ENCODE measurements at places on chromosomes 13 and 19.

DNA sequence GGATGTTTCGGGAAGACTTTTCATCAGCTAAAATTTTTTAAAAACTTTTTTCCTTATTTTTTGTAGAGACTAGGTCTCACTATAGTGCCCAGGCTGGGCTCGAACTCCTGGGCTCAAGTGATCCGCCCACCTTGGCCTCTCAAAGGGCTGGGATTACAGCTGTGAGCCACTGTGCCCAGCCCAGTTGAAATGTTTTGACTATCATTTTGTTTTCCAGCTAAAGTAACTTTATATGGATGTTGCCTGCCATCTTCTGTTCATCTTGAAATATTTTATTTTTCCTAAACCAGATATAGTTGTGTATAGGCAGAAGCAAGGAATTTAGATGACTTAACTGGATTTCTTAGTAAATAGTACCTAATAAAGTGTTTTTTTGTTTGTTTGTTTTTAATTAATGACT, 7.0 kb downstream of the CAB39L start:
- DNase-seq = no peak

DNA sequence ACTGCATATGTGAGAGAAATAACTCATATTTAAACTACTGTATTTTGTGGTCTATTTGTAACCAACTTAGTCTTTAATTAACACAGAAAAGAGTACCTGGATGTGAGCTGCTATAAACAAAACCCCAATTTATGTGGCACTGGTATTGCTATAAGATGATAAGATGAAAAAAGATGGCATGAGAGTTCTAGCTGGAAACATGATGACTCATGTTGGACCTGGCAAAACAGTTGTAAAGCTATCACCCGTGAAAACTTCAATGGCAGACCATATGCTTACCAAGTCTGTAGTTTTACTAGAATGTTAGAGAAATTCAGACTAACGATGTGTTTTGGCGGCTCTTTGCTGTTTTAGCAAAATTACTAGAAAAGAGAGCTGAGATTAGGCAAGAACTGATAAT, 69.6 kb upstream of the PCDH9 start:
- DNase-seq = no peak

DNA sequence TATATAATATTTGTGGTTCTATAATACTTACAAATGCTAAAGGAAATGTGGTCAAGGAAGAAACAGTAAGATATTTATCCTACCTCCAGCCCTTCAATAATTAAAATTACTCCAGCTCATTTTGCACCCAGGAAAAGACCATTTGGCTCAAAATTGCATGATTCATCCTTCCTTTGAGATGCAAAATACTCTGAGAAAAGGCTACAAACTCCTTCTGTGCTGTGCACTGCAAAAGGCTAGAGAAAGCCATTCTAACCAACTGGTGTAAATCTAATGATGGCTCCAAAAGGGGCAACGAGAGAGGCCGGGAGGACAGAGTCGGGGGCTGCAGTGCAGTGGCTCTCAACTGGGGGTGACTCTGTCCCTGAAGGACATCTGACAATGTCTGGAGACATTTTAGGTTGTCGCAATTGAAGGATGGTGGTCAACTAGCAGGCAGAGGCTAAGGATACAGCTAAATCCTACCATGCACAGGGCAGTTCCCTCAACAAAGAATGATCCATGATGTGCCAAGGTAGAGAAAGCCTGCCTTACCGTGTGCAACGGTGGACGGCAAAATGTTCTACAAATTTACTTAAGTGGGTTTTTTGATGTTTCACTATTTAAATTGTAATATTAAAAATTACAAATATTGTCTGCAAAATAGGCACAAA, 32.6 kb downstream of the SLC7A1 start:
- no peak for DNase-seq

DNA sequence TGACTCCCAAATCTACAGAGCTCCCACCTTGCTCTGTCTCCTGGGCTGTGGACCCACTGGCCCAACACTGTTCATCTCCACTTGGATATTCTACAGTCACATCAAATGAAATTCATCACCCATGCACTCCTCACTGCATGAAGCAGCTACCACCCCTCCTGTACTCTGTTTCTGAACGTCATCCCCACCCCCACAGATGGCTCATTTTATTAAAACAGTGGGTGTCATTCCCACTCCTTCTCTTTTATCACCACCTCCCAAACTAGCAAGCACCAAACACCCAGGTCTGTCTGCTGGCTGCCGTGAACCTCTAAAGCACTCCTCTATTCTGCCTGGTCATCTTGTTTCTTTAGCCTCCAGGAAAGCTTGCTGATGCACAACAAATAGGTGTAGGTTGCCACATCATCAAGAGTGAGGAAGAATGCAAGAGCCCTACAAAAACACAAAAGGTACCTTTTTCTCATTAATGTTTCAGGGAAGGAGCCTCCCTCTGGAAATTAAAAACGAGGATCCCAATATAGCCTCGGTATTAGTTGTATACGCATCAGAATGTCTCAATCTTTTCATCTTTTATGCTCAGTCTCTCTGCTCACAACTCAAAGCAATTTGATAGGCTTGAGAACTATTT, 91.8 kb downstream of the MIPEP start:
- no peak for DNase-seq

GRCh38 chr19:29662604-29663404, 2.5 kb upstream of the PLEKHF1 start:
- no peak for DNase-seq

- DNase-seq = no peak
These were observed 794.7 kb downstream of the EFNB2 start for GRCh38 chr13:105740739-105741138.

DNA sequence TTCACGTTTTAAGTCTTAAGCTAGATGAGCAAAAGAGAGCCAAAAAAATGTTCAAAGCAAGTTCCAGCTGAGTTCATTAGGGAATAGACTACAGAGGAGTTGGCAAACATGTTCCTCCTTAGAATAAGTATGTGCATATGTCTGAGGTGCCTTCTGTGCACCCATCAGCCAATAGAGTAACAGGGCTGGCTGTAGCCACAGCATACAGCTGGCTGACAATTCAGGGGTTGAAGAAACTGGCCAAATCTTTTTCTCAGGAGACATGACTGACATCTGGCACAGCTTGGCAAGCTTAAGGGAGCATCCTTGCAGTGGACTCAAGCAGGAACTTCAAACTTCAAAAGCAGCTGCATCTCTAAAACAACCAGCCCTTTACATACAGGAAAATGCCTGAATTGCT, 414.8 kb upstream of the PCDH20 start:
- no peak for DNase-seq

DNA sequence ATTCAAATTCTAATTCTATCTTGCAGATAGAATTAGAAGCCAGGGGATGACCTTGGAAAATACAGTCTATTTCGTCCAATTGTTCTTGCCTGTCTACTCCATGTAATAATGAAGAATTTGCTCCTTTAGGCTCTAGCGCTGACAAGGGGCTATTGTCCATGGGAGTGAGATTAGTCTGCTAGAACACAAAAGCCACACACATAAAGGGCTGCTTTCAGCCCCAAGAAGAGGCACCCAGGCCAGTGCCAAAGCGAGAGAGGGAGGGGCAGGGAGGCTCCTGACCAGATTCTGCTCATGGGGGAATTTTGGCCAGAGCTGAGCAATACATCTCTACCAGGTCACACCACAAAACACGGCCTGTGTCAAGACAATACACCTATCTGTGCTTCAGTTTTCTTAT, 1306.9 kb downstream of the UQCRFS1 start:
- no peak for DNase-seq

- no peak for DNase-seq
These were observed 4.1 kb downstream of the FPR2 start for GRCh38 chr19:51765086-51765485.

GRCh38 chr19:30390356-30390988, 18.3 kb downstream of the ZNF536 start:
- DNase-seq = no peak

DNA sequence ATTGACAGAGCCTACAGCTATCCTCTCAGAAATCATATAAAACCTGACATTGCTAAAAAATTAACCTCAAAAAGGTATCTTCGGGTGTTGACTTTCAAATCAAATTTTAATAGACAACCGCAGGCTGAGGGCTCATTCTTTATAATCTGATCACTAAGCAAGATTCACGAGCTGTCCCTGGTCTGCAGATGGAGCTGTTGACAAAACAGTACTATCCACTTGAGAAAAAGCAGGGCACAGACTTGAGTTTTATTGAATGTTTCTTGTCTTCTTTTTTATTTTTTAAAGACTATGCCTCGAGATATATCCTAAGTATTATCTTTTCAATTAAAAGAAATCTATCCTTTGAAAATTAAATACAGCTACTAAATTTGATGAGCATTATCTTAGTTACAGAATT, 540.5 kb downstream of the PCDH9 start:
- no peak for DNase-seq

- no peak for DNase-seq
These were observed 262.8 kb upstream of the RFC3 start for GRCh38 chr13:33554919-33555791.

DNA sequence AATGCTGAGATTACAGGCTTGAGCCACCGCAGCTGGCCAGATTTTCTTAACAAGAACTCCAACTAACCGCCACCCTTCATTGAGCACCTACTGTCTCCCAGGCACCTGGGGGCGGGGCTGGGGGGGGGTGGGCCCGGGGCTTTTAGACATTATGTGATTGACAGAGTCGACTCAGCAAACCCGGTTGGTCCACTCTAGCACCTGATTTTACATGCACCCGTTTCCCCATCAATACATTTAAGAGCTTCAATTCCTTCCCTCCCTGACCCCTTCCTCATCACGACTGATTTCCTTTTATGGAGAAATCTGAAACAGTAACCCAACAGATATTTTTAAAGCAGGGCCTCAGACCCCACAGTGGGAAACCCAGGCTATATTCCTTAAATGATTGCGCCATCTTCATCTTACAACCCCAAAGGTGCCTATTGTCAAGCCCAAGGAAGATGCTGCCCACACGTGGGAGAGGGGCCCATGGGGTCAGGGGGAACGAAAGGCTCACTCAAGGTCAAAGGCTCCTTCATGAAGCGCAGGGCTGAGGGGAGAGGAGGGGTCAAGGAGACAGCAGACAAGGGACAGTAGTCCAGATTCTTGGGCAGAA, 1.8 kb downstream of the INSR start:
- no peak for DNase-seq

DNA sequence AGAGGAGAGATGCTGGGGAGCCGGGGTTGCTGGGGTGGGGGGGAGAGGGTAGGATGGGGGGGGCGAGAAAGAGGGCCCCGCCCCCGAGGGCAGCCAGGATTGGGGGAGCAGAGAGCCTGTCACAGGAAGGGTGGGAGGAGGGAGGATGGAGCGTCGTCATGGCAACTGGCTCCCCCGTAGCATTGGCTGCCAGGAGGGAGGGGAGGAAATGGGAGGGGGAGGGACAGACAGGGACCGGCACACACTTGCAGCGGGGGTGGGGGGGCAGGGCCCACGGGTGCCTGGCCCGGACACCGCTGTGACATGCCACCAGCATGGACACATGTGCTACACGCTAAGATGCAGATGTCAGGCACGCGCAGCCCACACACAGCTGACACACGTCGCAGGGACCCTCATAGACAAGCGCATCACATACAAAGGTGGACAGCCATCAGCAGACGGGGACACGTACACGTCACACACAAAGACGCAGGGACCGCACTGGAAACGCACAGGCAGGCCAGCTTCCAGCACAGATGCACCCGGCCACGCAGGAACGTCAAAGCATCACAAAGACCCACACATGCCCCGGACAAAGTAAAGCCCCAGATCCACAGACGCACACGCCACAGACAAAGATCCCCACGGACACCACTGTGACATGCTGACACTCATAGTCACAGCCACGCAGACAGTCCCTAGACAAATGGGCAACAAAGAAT, at the start of gene LMTK3:
TSS of gene LMTK3 (minus strand) at position 36 of the 704 bp plus-strand sequence. CDS start 259 bp downstream, outside the sequence.
- peak; percentile 73 for DNase-seq

DNA sequence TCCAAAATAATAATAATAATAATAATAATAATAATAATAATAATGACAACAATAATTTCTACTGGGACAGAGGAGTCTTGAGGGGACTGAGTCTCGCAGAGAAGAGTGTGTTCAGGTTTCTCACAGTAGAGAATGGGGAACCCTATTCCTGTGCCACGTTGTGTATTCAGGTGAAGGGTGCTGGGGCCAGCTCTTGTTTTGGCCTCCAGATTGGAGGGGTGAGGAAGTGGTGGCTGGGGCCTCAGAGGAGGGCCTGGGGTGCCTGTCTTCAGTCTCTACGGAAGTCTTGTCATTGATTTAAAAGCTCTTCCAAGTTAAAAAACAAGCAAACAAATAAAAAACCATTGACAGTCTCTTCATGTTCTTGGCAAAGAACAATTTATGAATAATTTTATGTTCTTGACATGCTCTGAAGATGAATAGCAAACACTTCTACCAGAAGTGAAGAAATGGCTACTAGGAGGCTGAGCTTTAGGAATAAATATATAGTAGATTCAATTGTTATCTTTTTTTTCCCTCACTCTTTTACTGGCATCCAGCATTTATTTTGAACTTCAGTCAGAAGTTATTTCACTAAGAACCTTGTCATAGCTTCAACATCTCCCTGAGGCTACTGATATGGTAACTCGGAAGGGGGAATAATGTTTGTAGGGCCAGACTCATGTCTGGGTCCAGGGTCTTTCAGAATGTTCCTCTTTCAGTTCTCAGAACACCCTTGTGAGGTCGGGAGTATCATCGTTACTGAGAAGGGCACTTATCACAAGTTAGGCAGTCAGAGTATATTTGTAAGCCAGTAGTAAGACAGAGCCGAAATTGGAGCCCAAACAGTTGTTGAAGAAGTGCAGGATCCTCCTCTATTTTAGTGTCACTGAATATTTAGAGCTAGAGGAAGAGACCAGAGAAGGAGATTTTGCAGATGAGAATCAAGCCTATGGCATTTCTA, 13.1 kb downstream of the LRCH1 start:
- DNase-seq = no peak

- DNase-seq = no peak
These were observed 26.8 kb downstream of the DHX34 start for GRCh38 chr19:47375694-47376588.

- no peak for DNase-seq
These were observed 1250.7 kb downstream of the UQCRFS1 start for GRCh38 chr19:27962264-27962663.

GRCh38 chr13:113785051-113786010, 26.3 kb downstream of the TMEM255B start:
- no peak for DNase-seq

DNA sequence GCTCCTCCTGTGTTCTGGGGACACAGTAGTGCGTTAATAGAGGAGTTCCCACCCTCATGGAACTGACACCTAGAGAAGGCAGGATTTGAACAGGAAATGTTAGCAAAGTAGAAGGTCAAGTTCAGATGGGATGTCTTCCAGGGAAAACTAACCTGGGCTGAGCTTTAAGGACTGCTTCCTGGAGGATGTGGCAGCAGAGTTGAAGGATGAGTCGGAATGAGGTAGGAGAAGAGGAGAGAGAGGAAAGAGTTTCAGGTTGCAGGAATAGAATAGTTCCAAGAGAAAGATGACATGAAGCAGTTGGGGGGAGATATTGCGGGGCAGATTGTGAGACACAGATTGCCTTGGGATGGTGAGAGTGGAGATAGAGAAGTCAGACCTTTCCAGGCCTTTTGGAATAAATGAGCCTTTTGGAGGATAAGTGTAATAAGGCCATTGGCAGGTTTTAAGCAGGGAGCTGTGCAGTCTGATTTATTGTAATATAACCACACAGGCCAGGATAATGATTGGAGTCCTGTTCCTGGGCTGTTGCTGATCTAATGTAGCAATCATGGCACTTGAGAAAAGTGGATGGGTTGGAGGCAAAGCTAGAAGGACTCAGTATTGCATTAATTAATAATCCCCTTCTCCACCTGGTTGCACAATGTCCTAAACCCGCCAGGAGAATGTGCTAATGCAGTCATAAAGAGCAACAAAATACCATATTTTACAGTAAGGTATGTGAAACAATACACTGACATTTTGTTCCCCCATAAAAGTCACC, 205.4 kb downstream of the SHISA2 start:
- DNase-seq = no peak

GRCh38 chr19:30371161-30371836, 885 bp upstream of the ZNF536 start:
- DNase-seq = no peak

All from stimulated activated CD4-positive, alpha-beta T cell treated with anti-CD3 and anti-CD28 coated beads, TNF-alpha, amount 100 ng/mL, for 48 hours (primary cell).